Esophagus muscularis mucosa (tissue), 4 donors: ENCODE measurements at places on chromosomes 12 and 14. TPM values are rescaled to one million over a fixed set of nuclear protein-coding genes. Genes with fewer than 3 reads are reported as not detected.

Gene SOAT2
- not detected for total RNA-seq

Gene GLIPR1L1
- total RNA-seq = not detected

DNA sequence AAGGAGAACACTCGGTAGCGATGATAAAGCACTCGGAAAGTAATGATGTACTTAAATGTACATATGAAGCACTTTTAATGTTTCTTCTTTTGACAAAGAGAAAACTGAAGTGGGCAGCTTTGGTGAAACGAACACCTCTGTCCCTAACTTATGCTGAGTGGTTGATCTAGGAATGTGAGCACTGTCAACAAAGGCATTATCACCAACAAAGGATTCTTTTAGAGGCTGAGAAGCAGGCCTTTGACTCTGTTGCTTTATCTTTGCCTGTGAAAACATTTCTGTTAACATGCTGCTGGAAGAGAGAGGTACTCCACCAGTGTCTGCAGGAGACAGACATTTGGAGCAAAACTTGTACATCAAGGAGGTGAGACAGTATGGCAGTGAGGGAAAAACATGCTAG lies 103.2 kb upstream of the VRK1 start:
- H3K27ac ChIP-seq = no peak overlapping the region
- H3K36me3 ChIP-seq = no peaks in the 10 kb centered on the region
- H3K4me3 ChIP-seq = no peak overlapping the region
- no peaks in the 10 kb centered on the region for H3K4me1 ChIP-seq
- DNase-seq = no peak

- H3K36me3 ChIP-seq = no peaks in the 10 kb centered on the region
- no peak for DNase-seq
- peaks cover 55% of the 10 kb centered on the region for H3K4me1 ChIP-seq
- H3K4me3 ChIP-seq = no peak overlapping the region
- no peak overlapping the region for H3K27ac ChIP-seq
- H3K27me3 ChIP-seq = no peaks in the 10 kb centered on the region
These were observed 128.3 kb downstream of the SAMD4A start for GRCh38 chr14:54695196-54695595.

DNA sequence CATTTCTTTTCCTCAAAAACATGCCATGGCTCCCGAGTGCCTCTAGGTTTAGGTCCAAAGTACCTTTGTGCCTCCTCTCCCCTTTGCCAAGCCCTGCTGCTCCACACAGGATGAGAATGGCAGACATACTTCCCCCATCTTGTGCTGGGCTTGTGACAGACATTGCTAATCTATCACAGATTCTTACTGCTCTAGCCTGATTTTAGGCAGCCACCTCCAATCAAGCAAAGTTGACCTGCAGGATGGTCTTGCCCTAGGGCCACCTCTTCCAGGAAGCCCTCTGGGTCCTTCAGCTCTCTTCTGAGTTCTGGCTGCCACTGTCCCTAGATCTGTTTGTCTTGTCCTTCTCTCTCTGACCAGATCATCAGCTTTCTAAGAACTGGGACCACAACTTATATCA lies 20.5 kb downstream of the FOXN4 start:
- no peaks in the 10 kb centered on the region for H3K36me3 ChIP-seq
- no peaks in the 10 kb centered on the region for H3K27me3 ChIP-seq
- H3K4me3 ChIP-seq = no peak overlapping the region
- H3K27ac ChIP-seq = no peak overlapping the region
- no peak for DNase-seq
